Endothelial cell of umbilical vein (primary cell): ENCODE measurements at places on chromosomes 12 and 14. TPM values are rescaled to one million over a fixed set of nuclear protein-coding genes. Genes with fewer than 3 reads are reported as not detected.

Gene C14orf132
- 3.2 and 4.3 TPM in 2 replicates for polyA plus RNA-seq

Gene MYH7
- not detected in 2 replicates for polyA plus RNA-seq

Gene TAS2R50
- polyA plus RNA-seq: 0.12 TPM in 1 of 2 replicates, not detected in the other

Gene TMEM263
- 15.7 and 22.5 TPM in 2 replicates for polyA plus RNA-seq

Gene PTPN21
- 9.2 and 10.2 TPM in 2 replicates for polyA plus RNA-seq

Gene IFT43
- 36.9 and 39.0 TPM in 2 replicates for polyA plus RNA-seq

Gene PSMD9
- polyA plus RNA-seq: 89.9 and 118 TPM in 2 replicates

Gene ITPR2
- 8.7 and 16.2 TPM in 2 replicates for polyA plus RNA-seq

- DNase-seq: no peak
These were observed 64.3 kb downstream of the KDM2B start for GRCh38 chr12:121516437-121517011.

- DNase-seq: peak; percentile 32
These were observed 210.4 kb upstream of the KRR1 start for GRCh38 chr12:75721796-75722195.

DNA sequence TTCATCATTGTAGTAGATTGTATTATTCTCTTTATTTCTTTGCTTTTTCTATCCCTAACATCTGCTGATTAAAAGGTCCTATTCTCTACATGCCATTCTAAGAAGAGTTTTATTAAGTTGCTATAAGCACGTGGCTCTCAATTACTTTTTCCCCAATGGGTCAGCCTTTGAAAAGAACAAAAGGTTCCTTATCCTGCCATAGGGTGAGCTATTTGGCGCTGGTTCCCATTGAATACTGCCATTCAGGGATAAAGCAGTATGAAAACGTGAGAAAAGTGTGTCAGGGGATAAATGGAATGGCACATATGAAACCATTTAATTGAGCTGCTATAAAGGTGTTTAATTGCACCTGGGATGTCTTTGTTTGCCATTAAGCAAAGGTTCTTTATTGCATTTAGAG is 80.9 kb downstream of the SYNE2 start:
- no peak for DNase-seq

DNA sequence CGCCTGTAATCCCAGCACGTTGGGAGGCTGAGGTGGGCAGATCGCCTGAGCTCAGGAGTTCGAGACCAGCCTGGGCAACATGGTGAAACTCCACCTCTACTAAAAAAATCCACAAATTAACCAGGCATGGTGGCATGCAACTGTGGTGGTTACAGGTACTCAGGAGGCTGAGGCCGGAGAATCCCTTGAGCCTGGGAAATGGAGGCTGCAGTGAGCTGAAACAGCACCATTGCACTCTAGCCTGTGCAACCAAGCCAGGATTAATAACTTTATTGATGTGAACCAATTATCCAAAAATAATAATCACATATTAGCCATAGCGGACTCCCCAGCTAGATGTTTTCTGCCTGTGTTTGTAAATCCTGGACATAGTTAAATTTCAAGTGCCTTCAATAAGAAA is 1.8 kb upstream of the NUDT4 start:
- no peak for DNase-seq

DNA sequence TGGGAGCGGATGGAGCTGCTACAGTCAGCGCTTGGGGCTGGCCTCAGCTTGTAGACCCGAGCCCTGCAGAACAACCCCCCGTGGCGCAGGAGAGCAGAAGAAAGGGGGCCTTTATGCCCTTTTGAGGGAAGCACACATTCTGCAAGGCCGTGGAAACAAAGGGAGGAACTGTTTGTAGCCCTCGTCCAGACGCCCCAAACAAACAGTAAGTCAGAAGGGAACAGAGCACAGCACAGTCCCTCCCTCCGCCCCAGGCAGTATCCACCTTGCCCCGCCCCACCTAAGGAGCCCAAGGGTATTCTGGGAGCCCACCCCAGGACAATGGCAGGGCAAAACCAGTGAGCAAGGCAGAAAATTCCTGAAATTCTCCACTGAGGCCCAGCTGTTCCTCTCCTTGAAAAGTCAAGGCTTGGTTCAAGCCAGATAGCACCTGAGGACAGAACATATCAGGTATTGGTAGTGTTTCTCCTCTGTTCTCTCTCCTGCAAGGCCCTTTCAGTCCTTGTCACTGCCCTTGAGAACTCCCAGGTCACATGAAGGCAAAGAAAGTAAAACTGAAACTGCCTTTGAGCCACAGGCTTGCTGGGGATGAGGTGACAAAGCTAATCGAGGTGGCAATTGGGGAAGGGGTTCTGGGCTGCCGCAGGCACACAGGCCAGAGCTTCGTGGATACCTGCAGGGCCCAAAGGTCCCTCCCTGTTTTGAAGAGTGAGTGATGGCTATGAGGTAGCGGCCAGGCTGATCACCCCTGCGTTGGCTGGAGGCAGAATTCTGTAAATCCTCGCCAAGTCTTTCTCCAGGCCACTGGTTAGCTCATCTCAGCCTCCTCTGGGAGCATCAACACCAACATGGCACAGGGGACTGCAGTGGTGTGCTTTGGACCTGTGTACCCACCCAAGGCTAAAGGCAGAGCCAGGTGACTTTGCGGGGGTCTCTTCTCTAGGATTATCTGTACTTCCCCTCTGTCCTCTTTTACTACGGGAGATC is 499 bp downstream of the DGLUCY start:
- DNase-seq: peak; percentile 91

- no peak for DNase-seq
These were observed 20.4 kb downstream of the VWF start for GRCh38 chr12:6104027-6104426.

GRCh38 chr12:88946372-88946997 is 366.2 kb upstream of the KITLG start:
- DNase-seq: peak; percentile 89

DNA sequence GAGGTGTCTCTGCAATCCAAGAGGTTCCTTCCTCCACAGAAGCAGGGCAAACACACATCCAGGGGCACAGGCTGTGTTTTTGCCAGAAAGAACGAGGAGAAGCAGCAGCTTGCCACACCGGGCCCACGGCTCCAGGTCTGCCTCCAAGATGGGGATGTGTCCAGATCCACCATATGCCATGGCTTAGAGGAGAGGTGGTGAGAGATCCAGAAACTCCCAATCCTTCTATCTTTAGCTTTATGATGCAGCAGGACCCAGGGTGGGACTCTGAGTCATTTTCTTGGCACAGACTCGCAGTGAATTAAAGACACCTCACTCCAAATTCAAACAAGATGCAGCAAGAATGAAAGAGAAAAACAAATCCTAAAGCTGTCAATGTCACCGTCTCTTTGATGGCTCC is 481.4 kb upstream of the TMEM132C start:
- no peak for DNase-seq

DNA sequence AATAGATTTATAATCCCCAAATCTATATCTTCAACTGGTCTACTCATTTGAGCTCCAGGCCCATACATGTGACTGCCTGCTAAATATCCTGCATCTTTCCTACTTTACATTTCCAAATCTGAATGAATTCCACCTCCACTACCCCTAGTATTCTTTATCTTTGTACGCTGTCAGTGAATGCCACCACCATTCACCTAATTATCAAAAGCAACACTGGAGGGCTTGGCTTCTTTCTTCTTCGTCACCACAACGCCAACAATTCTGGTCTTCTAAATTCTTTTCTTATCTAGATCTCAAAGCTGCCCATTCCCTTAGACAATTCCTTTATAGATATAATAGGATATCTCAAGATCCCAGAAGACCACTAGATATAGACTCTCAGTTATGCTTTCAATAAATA is 47.1 kb upstream of the ADAMTS20 start:
- DNase-seq: no peak

GRCh38 chr12:57093415-57094207 is 4.7 kb downstream of the NAB2 start:
- DNase-seq: peak; percentile 38

- no peak for DNase-seq
These were observed 175.5 kb downstream of the CCDC59 start for GRCh38 chr12:82182601-82183190.

- DNase-seq: no peak
These were observed 6.9 kb downstream of the KRT3 start for GRCh38 chr12:52788876-52789636.

DNA sequence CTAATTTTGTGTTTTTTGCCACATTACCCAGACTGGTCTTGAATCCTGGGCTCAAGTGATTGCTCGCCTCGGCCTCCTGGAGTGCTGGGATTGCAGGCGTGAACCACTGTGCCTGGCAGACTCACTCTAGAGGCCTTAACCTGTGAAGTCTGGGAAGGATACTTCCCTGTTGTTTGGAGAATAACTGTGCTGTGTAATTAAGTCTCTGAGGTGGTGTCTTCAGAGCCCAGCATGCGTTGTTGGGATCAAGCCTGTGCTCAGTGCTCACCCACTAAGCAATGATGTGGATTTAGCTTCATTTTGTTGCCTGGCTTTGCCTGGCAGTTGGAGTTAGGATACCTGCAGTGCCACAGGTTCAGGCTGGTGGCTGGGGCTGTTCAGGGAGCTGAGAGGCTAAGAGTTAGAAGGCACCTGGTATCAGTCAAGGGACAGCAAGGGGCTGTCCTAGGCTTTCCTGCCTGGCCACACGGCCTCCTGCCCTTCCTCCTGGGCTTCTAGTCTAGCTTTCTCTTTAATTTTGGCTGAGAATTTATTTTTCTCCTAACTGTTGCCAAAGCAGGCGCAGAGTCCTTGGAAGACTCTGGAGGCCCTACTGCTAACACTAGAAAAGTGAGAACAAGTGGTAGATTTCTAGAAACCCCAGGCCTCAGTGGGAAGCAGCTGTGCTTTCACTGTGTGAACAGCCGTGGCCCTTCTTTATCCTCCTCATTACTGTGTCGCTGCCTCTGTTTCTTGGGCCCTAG is 38.5 kb downstream of the EP400 start:
- no peak for DNase-seq

GRCh38 chr12:132623072-132623869 is 4.7 kb downstream of the P2RX2 start:
- DNase-seq: no peak
